AG08395 (cell line): ENCODE measurements at places on chromosomes 1 and 21.

GRCh38 chr1:228867951-228868730 lies 132.9 kb downstream of the RHOU start:
- no peak for DNase-seq

DNA sequence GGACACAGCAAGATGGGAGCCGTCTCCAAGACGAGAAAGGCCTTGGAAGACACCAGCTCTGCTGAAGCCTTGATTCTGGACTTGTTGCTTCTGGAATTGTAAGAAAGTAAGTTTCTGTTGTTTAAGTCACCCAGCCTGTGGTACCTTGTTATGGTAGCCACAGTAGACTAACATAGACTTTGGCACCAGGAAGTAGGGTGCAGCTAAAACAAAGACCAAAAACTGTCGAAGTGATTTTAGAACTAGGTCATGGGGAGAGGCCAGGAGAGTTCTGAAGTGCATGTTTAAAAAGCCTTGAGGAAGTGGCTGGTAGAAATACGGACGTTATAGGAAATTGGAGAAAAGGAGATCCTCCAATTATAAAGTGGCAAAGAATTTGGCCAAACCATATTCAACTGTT lies 28.5 kb downstream of the ZNF496 start:
- no peak for DNase-seq

- DNase-seq, result no peak
These were observed 107.5 kb upstream of the SIM2 start for GRCh38 chr21:36591326-36591970.

GRCh38 chr21:41648591-41649031 lies 118.2 kb downstream of the RIPK4 start:
- peak; percentile 77 for DNase-seq

GRCh38 chr1:106727171-106727570 lies 329.3 kb upstream of the PRMT6 start:
- no peak for DNase-seq

GRCh38 chr1:175822580-175822979 lies 79.2 kb upstream of the TNR start:
- DNase-seq, result peak; percentile 68

DNA sequence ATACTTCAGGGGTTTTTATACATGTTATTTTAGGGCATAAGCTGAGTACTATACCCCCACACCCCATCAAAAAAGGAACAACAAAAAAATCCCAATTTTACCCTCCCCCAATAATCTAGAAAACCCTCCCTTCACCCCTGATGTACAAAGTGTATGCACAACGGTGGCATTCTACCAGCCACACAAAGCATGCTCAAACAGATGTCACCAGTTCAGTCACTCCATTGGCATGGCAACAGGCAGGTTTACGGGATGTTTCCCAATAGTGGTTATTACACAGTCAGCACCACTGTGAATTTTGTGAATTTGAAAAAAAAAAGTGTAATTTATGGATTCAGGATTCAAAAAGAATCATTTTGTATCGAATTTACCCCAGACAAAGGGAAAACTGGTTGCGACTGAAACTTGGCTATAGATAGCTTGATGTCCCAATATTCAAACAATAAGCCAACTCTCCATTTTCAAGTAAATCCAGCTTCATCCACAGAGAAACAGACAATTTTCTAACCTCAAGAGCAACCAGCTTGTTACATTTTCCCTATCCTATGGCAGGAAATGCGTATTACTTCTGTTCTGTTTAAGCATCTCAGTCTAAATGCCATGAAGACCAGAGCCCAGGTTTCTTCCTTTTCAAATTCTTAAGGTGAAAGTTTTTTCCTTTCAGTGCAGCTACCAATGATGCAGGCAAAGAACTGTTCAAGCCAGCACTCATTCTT lies 34.0 kb upstream of the SLC45A3 start:
- DNase-seq, result peak; percentile 62

GRCh38 chr1:44405798-44406736 lies 1.0 kb downstream of the RNF220 start:
- DNase-seq, result no peak

DNA sequence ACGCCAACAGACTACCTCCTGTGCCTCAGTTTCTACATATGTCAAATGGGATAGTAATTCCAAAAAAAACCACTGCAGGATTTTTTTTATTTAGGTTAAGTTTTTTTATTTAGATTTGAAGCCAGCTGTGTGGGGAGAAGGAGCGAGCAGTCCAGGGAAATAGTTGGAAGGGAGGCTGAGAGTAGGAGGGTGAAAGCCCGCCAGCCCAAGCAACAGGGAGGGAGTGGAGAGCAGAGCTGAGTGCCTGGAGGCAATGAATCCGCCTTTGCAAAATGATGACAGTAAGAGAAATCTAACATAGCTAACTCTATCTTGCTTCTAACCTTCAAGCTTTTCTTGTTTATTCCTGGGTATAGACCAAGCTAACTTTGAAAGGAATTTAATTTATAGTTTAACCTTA lies 15.6 kb upstream of the C1orf198 start:
- no peak for DNase-seq

DNA sequence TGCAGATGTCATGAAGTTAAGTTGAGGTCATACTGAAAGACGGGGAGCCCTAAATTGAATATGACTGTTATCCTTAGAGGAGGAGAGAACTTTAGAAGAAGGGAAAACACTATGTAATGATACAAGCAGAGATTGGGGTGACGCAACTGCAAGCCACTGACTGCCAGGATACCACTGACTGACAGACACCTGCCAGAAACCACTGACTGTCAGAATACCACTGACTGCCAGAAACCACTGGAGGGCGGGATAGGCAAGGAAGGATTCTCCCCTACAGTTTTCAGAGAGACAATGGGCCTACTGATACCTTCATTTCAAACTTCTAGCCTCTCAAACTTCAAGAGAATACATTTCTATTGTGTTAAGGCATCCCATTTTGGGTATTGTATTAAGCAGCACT lies 388.7 kb downstream of the USH2A start:
- no peak for DNase-seq

DNA sequence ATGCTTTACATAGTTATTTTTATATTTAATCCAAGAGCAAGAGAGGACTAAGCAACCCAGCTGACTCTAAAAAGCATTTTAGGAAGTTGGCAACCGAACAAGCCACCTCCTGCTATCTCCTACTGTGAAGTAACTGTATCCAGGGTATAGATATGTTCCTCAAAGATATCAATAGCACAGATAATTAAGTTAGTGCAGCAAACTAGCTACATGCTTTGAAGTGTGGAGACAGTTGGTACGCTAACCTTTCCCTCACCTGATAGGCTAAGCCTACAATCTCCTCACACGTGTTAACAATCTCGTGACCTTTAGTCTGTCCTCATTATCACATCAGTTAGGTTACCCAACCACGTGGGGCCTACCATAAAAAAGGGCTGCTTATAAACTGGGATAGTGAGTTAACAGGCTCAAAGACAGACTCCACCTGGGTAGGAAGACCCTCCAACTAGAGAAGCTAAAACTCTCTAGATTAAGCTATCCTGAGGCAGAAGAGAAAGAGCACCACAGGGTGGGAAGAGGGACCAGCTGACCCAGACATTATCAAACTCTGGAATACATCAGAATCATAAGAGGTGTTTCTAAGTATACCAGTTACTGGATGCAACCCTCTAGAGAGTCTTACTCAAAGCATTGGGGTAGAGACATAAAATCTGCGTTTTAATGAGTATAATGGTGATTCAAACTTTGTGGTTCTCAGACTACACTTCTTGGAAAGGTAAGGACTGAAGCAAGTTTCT lies 340.1 kb upstream of the ESRRG start:
- no peak for DNase-seq

DNA sequence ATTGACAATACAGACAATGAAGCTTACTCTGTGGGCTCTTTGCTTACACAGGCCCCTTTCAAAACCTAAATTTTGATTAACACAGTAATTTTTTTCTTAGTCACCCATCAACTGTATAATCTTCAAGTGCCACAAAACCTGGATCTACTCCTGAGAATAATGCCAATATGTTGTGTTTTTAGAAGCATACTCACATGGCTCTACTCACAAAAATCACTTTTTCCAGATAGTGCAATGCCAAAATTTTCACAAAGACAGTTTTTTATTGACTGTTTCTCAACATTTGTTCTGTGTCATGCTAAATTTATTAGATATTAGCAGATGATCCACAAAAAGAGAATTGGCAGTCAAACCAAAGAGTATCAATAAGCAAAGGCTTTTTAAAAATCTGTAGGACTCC lies 493.7 kb upstream of the C1orf87 start:
- no peak for DNase-seq

DNA sequence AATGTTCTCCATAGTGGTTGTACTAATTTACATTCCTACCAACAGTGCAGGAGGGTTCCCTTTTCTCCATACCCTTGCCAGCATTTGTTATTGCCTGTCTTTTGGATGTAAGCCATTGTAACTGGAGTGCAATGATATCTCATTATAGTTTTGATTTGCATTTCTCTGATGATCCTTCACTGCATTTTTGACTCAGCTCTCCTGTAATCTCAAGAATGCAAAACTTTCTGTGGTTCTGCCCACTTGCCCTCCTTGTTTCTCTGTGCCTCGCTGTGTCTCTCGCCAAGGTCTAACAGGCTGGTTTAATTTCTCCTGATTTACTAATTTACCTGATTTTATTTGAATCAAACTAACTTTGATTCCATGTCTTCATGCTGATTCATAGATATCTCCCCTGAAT lies 407.9 kb downstream of the ZP4 start:
- DNase-seq, result no peak

DNA sequence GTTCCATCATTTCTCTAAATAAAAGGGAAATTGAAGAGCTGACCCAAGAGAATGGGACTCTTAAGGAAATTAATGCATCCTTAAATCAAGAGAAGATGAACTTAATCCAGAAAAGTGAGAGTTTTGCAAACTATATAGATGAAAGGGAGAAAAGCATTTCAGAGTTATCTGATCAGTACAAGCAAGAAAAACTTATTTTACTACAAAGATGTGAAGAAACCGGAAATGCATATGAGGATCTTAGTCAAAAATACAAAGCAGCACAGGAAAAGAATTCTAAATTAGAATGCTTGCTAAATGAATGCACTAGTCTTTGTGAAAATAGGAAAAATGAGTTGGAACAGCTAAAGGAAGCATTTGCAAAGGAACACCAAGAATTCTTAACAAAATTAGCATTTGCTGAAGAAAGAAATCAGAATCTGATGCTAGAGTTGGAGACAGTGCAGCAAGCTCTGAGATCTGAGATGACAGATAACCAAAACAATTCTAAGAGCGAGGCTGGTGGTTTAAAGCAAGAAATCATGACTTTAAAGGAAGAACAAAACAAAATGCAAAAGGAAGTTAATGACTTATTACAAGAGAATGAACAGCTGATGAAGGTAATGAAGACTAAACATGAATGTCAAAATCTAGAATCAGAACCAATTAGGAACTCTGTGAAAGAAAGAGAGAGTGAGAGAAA lies 38.4 kb downstream of the CENPF start:
- no peak for DNase-seq

DNA sequence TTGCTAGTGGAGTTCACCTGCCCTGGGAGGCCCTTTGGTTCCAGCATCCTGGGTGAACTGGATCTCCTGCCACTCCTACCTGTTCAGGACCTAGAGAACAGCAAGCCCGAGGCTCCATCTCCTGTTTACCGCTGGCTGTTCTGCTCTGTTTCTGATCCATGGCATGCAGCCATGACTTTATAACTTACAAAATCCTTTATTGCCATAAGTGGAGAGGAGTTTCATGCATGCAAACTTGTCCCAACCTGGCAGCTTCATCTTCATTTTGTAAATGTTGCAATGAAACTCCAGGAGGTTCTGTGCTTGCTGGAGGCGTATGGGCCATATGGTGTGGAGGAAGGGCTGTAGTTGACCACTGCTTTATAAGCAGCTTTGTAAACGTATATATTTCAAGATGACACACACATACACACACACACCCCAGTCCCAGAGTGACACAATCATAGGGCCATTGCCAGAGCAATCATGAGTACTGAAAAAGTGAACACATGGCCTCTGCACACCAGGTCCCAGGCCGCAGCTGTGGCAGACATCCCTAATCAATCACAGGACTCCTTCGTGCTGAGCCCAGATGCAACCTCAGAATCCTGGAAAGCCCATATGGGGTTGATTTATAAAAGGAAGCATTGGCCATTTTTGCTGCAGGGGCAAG lies 69.0 kb downstream of the UBIAD1 start:
- DNase-seq, result no peak
